ENCODE measurements at places on chromosomes 13 and 19.

DNA sequence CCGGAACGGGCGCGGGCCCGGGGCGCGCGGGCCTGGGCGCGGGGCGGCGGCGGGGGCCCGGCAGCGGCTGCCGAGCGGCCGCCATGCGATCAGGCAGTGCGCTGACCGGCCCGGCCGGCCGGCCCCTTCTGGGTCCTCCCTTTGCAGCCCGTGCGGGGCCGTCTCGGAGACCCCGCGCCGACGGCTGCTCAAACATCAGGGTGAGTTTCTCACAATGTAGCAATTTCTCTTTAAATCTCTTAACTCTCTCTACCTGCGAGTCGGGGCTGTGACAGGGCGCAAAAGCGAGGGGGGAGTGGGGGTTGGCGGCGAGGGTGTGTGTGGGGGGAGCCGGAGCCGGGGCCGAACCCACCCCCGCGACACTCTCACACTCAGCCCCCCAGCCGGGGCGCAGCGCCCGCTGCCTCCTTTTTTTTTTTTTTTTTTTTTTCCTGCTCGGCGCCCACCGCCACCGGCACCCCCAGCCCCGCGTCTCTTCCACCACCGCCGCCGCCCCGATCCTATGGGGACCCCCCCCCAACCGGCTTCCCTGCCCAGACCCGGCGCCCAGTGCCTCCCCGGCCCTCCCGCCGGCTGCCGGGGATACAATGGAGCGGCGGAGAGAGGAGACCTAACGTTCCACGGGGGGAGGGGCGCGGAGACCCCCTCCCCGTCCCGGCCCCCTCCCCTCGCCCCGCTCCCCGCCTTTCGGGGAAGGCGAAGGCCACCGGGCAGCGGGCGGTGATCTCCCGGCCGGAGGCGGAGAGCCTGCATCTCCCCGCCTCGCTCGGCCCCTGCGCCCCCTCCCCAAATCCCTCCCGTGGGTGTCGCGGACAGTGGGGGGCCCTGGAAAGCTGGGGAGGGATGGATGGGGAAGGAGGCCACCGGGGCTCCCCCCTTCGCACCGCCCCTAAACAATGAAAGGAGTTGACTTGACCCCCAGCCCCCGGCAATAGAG is at the start of gene BICRA:
BICRA (plus strand) TSS at position 166 of the 937 bp plus-strand sequence. CDS start 64,441 bp downstream, outside the sequence.
- peak; percentile 72 for DNase-seq

GRCh38 chr13:98853771-98854221 is 101.3 kb upstream of the SLC15A1 start:
- no peak for DNase-seq

- DNase-seq = no peak
These were observed 121.6 kb upstream of the SPRY2 start for GRCh38 chr13:80462567-80462966.

DNA sequence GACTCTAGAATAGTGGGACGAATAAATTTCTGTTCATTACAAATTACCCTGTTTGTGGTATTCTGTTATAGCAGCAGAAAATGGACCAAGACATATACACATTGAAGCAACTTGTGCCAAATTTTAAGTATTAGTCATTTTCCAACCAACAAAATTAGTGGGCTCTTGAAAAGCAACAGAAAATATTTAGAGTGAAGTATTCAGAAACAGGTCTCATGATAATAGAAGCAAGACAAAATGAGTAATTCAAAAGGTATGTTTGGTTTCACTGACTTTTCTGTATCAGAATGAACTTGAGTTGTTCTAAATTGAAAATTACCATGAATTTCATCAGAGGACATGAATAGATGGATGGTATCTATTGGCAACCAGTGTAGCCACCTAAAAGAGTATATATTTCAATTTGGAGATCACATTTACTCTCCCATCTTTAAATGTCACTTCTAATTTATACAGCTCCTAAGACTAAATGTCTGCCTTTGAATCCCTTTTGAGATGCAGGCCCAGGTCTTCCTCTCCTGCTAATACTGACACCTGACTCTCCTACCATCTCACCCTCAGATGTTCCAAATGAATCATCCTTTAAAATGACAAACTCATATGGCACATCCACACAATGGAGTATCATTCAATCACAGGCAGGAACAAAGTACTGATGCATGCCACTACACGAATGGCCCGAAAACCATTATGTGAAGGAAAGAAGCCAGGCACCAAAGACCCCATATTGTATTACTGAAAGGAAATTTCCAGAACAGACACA is 40.7 kb upstream of the DOCK9 start:
- DNase-seq = no peak

- DNase-seq = no peak
These were observed 61.0 kb downstream of the EDNRB start for GRCh38 chr13:77857531-77858209.
